ENCODE measurements at places on chromosomes 1 and 21. TPM values are rescaled to one million over a fixed set of nuclear protein-coding genes. Genes with fewer than 3 reads are reported as not detected.

Gene HAO2
- not detected for total RNA-seq

Gene TP73
- total RNA-seq: not detected

Gene MRTO4
- total RNA-seq: 17.0 TPM

Gene DMRTA2
- not detected for total RNA-seq

DNA sequence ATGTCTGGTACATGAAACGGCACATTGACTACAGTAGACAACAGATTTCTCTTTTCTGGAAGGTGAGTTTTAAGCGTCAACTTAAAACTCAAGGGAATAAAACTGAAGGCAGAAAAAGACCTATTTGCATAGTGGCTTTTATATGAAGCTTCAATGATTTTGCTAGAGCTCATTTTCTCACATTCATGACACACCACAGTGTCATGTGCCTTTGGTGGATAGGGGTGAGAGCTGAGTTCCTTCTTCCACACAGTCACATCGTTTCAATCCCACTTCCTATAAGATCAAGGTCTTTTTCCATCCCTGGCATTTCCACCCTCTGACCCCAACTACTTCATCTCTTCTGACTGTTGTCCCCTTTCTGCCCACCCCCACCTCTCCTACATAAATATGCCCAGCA, 31.0 kb downstream of the IL12RB2 start:
- DNase-seq: no peak

GRCh38 chr1:164726235-164726634, 167.3 kb downstream of the PBX1 start:
- DNase-seq: no peak

DNA sequence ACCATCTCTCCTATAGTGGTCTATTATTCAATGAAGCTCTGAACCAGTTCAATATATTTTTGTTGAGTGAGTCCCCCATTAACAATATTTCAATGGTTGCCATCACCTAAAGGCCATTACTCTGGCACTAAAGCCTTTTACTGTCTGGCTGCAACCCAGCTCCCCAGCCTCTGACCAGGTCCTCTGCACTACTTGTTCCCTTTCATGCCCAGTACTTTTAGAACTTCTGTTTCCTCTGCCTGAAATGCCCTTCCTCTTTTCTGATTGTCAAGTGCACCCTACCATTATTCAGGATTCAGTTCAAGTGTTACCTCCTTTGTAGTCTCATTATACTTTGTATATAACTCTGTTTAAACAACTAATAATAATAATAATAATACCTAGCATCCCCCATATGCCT, 30.4 kb upstream of the ZFYVE9 start:
- DNase-seq: no peak

- DNase-seq: no peak
Observed at GRCh38 chr21:33021667-33022066, 4.1 kb upstream of the OLIG2 start.

DNA sequence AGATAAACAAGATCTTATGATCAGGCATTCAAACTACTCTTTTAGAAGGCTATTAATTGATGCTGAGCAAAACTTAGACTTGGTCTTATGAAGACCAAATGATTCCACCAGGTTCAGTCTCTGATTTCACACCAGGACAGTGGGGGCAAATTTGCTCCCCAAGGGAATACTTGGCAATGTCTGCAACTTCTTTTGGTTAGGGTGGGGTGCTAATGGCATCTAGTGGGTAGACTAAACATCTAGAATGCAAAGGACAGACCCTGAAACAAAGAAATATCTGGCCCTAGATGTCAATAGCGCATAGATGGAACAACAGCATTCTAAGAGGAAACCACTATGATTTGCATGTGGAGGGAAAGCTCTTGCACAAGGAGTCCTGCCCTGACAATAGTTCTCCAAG, 30.6 kb downstream of the DPT start:
- no peak for DNase-seq
